ENCODE measurements at places on chromosomes 16 and 17. TPM values are rescaled to one million over a fixed set of nuclear protein-coding genes. Genes with fewer than 3 reads are reported as not detected.

DNA sequence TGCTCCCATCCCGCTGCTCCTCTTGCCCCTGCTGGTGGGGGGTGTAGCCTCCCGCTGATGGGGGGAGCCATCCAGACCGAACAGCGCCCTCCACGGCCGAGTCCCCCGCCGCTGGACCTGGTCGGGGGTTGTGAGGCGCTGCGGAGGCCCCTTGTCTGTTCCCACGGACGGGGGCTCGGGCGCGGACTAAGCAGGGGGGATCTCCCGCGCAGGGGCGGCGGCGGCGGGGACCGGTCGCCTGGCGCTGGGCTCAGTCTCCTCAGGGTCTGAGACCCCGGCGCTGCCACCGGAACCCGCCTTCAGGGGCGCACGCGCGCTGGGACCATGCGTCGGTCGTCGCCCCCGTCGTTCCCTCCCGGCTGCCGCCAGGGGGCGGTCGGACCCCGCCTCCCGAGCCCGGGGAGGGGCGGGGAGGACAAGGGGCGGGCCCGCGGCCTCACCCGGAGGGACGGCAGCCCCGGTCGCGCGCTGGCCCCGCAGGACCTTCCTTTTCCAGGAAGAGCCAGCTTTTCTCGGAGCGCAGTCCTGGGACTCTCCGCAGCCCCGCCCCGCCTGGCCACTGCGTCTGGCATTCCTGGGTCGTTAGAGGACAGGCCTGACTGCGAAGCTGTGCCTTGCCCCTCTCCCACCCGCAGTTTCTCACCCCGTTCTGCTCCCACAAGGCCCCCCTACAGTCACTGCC lies 6.3 kb upstream of the IL32 start:
- DNase-seq, result peak; percentile 93

- DNase-seq, result no peak
Observed at GRCh38 chr16:29985271-29985811, 10.1 kb downstream of the HIRIP3 start.

DNA sequence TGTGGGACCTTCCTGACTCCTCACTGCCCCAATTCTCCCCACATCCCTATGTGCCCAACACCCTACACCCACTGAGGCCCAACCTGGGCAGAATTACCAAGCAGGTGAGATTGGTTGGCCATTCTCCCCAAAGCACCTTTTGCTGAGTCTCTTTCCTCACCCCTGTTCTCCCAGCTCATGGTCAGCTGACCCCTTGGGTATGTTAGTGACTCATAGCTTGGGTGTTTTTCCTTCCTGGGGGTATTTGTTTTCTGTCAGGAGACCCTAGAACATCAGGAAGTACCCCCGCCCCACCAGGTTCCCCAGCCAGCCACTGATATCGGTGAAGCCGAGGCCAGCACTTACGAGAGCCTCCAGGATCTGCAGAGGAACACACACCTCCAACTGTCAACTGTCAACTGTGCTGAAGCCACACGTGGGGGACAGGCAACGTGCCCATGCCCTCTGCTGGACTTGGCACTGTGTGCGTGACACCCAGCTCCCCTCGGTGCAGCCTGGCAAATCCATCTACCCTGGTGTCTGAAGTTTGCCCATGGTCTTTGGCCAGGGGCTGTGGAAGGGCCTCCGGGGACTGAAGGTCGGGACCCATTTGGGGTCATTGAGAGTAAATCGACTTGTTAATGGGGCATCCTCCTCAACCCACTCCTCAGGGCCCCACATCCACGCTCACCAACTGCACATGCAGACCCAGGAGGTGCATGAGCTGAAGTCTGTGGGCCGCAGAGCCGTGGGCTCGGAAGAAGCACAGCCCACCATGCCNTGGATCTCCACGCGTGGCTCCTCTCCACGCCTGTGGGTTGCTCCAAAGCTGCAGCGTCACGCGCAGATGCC lies 53.1 kb downstream of the METRNL start:
- no peak for DNase-seq

GRCh38 chr17:66545918-66546317 lies 243.5 kb downstream of the PRKCA start:
- no peak for DNase-seq

- no peak for DNase-seq
Observed at GRCh38 chr17:33240362-33240761, 52.7 kb downstream of the ASIC2 start.

GRCh38 chr16:85448557-85449190 lies 164.4 kb upstream of the GSE1 start:
- DNase-seq, result peak; percentile 90

The NPIPA7 gene
- 4.0 TPM for total RNA-seq

The TNP2 gene
- not detected for total RNA-seq

The CDH1 gene
- total RNA-seq, result 34.3 TPM
